ENCODE measurements at places on chromosomes 6 and 20.
A peak's percentile ranks its signal among the peaks of the same experiment; 100 is the strongest.

GRCh38 chr6:157121897-157122296 lies 201.4 kb downstream of the TMEM242 start:
- DNase-seq: peak; percentile 18

- no peak for DNase-seq
These were observed 100.1 kb downstream of the CDC5L start for GRCh38 chr6:44487586-44487985.

GRCh38 chr6:41515995-41516394 lies 30.2 kb upstream of the FOXP4 start:
- DNase-seq: no peak

GRCh38 chr20:1438361-1438760 lies 28.3 kb downstream of the NSFL1C start:
- no peak for DNase-seq

DNA sequence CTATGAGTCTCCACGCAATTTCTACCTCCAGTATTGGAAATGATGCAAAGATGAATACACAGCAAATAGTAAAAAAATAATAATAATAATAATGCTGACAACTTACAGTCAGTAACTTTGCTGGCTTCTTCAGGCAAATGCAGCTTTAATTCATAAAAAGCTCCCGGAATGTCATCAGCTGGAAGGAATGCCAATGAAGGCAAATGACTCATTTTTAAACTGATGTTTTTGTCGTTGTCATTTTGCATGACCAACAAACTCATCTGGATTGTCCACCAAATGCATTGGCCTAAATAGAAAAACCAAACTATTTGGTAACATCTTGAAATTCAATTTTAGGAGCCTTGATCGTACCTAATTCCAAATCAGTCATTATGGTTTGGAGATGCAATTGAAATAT lies 217.1 kb downstream of the ALDH8A1 start:
- no peak for DNase-seq

GRCh38 chr6:306641-307061 lies 14.4 kb downstream of the DUSP22 start:
- DNase-seq: no peak

DNA sequence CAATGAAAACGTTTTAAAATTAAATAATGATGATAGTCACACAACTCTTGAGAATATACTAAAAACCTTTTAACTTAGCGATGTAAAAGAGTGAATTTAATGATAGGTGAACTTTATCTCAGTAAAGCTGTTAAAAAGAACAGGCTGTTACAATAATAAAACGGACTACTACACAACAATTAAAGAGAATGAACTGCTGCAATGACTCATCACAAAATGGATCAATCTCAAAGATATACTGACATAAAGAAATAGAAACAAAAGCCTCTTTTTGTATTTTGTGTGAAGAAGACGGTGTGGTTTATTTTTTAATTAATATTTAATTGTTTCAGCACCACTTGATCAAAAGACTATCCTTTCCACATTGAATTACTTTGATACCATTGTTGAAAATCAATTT lies 352.4 kb upstream of the GJE1 start:
- no peak for DNase-seq

GRCh38 chr6:140041571-140042332 lies 667.3 kb upstream of the CITED2 start:
- no peak for DNase-seq

- peak; percentile 4 for DNase-seq
These were observed 102.5 kb downstream of the PRL start for GRCh38 chr6:22194188-22194921.

- no peak for DNase-seq
These were observed 13.7 kb downstream of the HRH3 start for GRCh38 chr20:62206388-62206775.

DNA sequence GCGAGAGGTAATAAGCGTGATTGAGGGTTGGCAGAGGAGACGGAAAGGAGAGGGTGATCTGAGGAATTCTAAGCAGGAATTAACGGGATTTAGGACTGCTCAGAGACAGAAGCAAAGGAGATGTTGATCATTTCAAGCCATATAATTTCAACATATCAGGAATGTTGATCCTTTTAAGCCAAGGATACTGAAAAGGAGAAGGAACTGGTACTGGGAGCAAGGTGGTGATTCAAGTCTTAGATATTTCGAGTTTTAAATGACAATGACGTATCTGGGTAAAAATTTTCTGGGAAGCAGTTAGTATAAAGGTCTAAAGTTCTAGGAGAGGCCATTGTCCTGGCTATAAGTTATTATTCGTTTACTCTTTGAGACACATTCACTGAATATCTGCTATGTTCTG lies 91.3 kb upstream of the OGFRL1 start:
- DNase-seq: no peak

DNA sequence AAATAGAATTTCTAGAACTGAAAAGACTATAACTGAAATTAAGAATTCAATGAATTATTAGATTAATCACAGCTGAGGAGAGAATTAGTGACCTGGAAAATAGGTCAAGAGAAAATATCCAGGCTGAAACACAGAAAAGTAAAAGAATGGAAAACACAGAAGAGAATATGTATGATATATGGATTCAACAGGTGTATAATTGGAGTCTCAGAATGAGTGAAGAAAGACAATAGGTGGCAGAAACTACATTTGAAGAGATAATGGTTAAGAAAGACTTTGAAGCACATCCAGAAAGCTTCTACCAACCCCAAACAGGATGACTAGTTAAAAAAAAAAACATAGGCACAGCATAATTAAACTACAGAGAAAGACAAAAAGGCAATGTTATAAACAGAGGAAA lies 196.2 kb upstream of the ASCC3 start:
- no peak for DNase-seq

- DNase-seq: no peak
These were observed 186.2 kb downstream of the ERMARD start for GRCh38 chr6:169937389-169938261.

- DNase-seq: peak; percentile 20
These were observed 62.9 kb downstream of the ESR1 start for GRCh38 chr6:151870375-151870774.

- DNase-seq: peak; percentile 77
These were observed 154.2 kb upstream of the MAFB start for GRCh38 chr20:40843251-40843650.

DNA sequence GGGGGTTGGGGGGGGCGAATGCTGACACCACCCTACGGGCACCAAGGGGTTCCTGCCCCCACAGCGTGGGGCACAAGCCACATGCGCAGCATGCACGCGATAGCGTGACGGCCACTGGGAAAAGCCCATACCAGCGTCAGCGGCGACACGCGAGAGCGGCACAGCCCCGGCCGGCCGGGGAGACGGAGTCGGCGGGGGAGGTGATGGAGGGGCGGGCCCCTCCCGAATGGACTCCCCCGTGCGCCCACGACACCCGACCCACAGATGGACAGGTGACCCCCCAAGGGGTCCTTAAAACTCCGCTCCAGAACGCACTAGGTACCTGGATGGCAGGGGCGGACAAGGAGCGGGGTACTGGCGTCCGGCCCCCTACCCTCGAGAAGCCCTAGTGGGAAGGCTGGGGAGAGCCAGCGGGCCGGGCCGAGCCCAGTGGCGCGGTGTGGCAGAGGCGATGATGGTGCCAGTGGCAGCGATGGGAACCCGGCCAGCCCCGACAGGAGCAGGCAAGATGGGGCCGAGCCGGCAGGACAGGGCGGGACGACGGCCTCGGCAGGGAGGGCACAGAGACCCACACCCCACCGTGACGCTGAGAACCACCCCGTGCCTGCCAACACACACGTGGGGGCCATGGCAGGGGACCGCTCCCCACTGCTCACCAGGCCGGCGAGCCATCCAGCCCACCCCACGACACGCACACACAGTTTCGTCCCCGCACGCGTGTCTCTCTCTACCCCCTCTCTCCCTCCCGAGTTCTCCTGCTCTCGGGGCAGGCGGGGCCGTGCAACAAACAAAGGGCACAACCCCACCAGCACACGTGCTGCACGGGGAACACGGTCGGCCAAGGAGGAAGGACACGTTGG lies 1959.8 kb upstream of the DEFB115 start:
- DNase-seq: no peak

- DNase-seq: no peak
These were observed 68.2 kb downstream of the FIG4 start for GRCh38 chr6:109759098-109759955.

DNA sequence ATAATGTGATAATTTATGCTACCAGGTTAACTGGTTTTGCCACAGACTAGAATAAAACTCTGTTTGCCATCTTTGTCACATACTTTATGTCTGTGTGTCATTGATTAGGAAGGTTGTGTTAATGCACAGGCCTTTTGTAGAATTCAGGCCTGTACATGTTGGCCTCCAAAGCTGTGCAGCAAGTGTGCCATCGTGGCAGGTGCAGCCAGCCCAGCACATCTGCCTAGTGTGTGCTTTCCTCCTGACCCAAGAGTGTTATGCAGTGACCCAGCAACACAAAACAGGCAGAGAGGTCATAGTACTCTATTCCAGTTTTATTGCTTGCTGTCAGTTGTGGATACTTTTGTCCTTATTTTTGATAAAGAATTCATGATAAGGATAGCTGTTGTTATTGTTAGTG lies 3.7 kb downstream of the MAP3K4 start:
- no peak for DNase-seq

DNA sequence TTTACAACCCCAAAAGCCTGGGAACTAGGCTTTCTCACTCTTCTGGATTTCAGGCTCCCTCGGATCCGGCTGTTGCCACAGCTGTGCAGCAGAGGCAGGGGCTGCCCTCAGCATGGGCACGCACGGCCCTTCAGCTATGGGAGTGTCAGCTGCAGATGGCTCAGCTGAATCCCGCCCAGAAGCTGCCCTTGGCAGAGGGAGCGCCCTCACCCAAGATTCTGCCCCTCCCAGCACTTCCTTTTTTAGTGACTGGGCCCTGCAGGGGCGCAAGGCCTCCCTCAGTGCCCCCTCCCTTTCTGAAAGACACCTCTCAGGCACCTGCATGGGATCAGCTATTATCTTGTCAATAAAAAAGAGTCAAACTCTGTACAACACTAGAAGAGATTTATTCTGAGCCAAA lies 67.9 kb upstream of the THBS2 start:
- no peak for DNase-seq
